ENCODE measurements at places on chromosomes 13 and 19.
A peak's percentile ranks its signal among the peaks of the same experiment; 100 is the strongest.

DNA sequence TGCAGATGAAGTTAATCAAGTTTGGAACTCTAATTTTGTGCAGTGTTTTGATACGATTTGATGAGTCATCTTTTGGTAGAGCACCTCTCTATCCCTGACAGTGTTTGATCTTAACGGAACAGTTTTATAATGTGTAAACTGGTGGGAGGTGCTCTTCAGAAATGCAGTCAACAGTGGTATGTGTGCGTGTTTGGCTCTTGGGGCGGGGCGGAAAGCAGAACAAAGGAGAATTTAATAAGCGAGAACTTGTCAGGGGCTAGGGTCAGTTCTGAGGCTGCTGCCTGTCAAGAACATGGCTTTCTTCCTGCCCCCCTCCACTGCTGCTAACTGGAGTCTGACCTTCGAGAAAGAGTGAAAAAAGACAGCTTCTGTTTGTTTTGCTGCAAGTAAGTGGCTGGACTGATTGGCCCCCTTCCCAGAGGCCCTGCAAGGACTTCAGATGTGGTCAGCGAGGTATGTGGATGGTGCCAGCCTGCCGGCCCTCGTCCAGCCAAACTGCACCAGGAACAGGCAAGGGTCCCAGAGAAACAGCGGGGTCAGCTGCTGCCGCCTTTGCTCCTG lies 40.8 kb downstream of the BBC3 start:
- DNase-seq: peak; percentile 80

- no peak for DNase-seq
Observed at GRCh38 chr13:74555651-74556420, 421.6 kb upstream of the KLF12 start.

GRCh38 chr13:40389081-40389641 lies 277.3 kb downstream of the FOXO1 start:
- DNase-seq: no peak

DNA sequence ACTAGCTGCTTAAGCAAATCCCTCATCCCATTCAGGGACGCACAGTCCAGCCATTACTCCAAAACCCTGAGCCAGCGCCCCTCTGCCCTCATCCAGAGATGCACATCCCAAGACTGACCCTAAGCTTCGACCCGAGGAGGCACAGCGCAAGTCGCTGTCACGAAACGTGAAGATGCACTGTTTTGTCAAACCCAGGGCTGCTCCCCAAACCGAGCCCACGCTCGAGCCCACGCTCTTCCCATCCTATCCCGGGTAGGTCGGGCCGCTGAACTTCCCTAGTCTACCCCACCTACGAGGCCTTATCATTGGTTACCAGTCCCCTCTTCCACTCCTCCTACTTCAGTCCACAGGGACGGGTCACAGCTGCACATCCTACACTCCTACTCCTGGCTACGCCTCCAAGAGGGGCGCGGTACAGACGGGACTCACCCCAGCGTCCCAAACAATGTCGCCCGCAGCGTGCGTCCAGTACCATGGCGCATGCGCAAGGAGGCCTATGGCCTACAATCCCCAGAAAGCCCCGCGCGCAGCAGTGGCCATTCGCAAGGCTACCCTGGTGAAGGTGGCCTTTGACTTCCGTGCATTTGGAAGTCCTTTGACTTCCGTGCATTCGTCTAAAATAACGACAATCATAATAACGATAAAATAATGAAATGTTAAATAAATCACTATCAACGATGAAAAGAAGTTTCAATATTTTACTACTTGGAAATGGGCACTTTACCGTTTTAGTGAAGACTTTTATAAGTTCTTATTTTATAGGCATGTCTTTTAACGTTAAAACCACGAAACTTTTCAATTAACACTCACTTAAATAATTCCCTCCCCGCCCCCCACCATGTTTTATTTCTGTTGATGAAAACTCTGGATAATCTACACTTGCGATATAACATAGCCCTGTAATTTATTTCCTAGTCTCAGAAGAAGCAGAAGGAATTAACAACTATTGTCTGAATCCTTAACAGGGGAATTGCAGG lies at the start of gene ZNF285:
Gene ZNF285, minus strand, starts transcription at position 470 of the 977 bp plus-strand sequence. CDS start 4,395 bp downstream, outside the sequence.
- DNase-seq: peak; percentile 98

DNA sequence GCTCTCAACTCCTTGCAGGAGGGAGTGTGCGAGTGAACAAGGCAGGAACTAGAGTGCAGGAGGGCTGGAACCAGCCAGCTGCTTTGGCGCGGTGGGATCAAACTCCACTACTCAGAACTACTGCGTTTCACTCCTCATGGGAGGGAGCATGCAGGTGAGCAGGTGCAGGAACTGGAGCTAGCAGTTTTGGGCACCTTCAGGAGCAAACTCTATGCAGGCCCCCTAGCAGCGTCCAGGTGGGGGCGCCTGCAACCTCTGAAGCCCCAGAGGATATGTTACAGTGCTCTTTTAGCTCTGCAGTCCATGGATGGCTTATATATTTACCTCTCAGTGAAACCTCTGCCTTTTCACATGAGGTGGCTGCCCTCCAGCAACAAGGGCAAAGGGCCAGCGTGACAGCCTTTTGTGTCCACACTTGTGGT lies 1303.4 kb downstream of the PCDH9 start:
- DNase-seq: no peak

DNA sequence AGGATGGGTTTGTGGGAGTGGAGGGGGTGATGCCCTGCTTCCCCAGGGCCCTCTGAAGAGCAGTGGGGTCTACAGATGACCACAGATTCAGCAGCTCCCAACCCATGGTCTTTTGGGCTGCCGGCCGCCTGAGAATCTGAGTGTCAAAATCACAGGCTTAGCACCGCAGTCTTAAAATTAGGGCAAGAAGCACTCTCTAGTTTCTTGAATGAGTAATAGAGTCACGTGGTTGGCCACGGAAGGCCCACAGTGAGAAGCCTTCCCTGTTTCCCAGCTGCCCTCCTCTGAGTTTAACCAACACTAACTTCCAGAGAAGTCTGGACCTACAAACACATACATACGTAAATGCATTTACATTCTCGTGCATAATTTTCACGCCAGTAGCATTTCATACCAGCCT lies 5.2 kb downstream of the PRMT1 start:
- peak; percentile 38 for DNase-seq

DNA sequence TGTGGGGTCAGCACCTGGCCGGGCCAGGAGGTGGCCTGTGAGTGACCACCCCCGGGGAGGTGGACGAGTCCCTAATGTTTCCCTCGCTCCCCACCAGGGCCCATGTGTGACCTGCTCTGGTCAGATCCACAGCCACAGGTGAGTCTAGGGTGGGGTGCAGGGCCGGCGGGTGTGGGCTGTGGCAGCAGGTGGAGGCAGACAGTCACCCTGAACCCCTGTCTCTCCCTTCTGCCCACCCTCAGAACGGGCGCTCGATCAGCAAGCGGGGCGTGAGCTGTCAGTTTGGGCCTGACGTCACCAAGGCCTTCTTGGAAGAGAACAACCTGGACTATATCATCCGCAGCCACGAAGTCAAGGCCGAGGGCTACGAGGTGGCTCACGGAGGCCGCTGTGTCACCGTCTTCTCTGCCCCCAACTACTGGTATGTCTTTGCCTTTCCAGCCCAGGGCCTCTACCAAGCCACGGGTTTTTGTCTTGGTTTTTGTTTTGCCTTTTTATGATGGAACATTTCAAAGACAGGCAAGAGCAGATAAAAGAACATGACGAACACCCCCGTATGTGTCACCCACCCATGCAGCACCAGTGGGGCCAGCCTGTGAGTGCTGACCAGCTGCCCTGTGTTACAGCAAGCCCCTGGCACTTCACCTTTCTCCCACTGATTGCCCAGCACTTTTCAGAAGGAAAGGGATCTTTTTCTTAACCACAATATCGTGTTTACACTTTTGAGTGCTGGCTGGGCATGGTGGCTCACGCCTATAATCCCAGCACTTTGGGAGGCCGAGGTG lies 24.9 kb downstream of the CCDC8 start:
- no peak for DNase-seq

DNA sequence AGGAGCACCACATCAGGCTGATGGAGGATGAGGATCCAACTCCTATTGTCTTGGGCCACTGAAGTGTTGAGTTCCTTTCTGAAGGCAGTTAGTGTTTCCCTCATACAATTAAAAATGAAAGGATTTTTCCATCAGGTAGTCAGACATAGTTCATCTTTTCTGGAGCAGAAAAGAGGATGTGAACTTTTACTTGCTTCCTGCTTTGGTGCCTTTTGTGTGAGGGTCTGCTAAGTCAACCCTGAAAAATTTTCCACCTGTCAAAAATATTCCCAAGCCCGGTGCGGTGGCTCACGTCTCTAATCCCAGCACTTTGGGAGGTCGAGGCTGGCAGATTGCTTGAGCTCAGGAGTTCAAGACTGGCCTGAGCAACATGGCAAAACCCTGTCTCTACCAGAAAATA lies 43.9 kb downstream of the RGCC start:
- no peak for DNase-seq

- DNase-seq: no peak
Observed at GRCh38 chr13:22120646-22121045, 449.8 kb downstream of the FGF9 start.

DNA sequence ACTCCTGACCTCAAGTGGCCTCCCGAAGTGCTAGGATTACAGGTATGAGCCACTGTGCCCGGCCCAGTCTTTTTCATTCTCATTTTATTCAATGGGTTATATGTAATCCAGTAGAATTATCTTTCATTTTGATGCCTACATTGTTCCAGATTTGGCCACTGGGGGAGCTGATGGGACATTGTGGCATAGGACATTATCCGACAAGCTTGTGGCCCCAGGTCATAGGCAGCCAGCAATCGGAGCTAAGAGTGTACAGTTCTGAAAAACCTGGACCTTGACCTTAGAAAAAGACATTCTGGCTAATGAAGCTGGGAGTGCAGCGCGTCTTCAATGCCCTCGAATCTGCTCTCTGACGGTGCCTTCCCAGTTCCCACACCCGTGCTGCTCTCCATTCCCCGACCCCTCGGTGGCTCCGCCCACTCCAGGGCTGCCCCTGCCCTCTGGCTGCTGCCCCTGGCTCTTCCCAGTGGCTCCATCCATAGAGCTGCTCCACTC lies 108.7 kb downstream of the TEX29 start:
- no peak for DNase-seq

DNA sequence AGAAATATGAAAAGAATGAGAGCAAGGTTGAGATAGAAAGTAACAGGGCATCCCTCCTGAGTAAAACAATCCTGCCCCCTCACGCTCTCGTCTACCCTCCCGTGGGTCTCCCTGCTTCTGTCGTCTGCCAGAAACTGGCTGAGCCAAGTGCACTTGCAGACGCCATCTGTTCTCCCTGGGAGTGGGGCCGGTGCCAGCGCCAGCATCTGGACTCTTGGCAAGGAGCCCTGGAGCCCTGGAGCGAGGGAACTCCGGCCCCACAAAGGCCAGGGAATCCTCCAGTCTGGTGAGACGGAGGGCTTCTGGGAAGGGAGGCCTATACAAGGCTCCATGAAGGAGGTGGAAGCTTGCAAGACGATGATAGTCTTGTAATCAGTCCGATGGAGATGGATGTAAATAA lies 2.3 kb upstream of the TMEM91 start:
- peak; percentile 91 for DNase-seq

DNA sequence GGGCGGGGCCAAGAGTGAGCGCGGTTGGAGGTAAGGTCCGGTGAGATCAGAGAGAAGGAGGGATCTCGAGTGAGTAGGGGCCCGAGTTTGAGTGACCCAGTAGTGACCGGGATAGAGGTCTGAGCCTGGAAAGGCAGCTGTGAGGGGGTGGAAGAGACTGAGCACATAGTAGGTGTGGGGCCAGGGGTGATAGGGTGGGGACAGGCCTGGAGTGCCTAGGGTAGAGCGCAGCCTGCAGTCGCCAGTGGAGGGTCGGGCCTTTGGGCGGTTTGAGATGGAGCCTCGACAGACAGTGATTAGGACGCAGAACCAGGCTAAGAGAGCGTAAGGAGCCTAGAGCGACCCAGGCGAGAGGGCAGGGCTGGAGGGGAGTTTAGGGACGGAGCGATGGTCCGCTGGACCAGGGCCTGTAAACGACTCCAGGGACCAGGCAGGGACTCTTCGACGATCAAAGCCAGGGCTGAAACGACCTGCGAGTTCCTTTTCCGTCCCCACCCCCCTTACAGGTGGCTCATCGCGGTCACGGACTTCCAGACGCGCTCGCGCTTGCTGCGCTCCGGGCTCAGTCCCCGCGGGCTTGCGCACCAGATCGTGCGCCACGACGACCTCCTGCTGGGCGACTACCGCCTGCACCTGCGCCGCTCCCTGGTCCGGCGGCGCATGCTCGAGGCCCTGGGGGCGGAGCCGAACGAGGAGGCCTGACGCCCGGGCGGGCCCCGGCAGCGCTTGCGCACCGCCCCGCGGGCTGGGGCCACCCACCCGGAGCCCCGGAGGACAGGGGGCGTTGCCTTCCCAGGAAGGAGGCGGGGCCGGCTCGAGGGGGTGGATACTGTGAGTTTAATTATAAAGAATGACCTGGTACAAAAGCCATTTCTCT lies 9.4 kb downstream of the C19orf81 start:
- no peak for DNase-seq

GRCh38 chr13:95201814-95202651 lies 99.2 kb downstream of the ABCC4 start:
- no peak for DNase-seq

DNA sequence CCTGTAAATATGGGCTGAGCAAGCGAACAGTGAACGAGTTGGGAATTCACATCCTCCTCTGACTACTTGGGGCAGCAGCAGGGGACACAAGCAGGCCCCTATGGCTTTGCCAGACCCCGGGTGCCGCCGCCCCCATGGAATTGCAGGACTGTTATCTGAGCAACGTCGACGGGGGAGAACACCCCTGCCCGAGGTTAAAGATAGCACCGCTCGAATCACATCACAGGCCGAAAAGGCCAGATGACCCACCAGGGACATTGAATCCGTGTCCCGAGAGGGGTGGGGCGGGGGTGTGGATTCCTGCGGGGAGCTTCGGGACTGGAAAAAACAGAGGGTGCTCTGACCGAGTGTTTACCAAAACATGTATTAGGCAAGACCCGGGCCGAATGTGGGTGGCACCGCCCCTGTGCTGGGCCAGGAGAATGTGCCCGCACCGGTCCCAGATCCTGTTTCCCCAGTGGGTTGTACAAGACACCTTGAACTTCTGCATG lies 9.1 kb downstream of the FEM1A start:
- no peak for DNase-seq

DNA sequence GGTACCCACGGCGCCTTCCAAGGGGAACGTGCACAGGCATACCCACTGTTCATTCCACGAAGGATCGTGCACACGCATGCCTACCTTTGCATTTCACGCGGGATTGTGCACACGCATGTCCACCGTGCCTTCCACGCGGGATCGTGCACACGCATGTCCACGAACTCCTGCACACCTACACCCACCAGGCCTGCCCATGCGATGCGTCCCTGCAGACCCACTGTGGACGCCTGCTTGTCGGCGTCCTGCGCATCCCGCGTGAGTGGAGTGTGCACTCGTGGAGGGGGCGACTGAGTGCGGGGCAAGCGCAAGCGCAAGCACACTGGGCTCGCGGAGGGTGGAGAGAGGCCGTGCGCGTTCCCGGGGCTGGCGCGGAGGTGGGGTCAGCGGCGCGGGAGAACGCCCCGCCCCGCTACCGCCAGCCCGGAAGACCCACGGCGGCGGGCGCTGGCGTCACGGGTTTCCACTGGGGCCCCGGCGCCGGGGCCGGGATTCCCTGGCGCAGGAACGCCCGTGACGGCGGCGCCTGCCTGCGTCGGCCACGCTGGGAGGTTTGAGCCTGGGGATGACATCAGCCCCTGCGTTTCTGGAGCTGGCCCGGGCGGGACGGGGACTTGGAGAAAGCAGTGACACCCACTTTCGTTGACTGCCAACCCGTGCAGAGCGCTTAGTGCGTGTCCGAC lies 18.7 kb downstream of the GADD45B start:
- DNase-seq: peak; percentile 88

All from fibroblast of gingiva (primary cell).